ENCODE measurements at places on chromosomes 3 and 15.

DNA sequence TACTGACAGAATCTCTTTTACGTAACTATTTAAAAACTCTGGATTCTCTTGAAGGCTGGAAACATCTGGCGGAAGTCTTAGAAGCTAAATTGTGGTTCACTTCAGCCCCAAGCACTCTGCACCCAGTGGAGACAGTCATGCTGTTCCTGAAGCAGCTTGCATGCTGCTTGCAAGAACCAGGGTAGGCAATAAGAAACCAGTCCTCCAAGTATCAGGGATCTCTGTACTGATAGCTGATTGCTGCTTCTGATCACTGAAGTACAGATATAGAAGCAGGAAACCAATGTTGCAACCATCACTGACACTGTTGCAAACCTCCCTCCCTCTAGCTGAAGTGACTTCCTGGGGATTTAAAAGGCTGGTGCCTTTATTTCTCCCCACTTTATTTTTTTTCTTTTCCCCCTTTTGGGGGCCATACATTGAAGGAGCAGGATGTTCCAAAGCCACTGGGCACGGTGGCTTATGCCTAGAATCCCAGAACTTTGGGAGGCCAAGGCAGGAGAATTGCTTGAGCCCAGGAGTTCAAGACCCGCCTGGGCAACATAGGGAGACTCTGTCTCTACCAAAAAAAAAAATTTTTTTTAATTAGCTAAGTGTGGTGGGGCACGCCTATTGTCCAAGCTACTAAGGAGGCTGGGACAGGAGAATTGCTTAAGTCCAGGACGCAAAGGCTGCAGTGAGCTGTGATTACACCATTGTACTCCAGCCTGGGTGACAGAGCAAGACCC is 15.3 kb downstream of the SPCS1 start:
- DNase-seq = no peak

- no peak for DNase-seq
Measured at GRCh38 chr15:90104551-90104950, 2.3 kb upstream of the IDH2 start.

GRCh38 chr3:145290010-145290409 is 871.0 kb downstream of the PLOD2 start:
- DNase-seq = no peak

GRCh38 chr3:128464702-128465101 is 2.0 kb downstream of the DNAJB8 start:
- DNase-seq = no peak

All from GM18507 (cell line).